ENCODE measurements at places on chromosomes 11 and 22.

DNA sequence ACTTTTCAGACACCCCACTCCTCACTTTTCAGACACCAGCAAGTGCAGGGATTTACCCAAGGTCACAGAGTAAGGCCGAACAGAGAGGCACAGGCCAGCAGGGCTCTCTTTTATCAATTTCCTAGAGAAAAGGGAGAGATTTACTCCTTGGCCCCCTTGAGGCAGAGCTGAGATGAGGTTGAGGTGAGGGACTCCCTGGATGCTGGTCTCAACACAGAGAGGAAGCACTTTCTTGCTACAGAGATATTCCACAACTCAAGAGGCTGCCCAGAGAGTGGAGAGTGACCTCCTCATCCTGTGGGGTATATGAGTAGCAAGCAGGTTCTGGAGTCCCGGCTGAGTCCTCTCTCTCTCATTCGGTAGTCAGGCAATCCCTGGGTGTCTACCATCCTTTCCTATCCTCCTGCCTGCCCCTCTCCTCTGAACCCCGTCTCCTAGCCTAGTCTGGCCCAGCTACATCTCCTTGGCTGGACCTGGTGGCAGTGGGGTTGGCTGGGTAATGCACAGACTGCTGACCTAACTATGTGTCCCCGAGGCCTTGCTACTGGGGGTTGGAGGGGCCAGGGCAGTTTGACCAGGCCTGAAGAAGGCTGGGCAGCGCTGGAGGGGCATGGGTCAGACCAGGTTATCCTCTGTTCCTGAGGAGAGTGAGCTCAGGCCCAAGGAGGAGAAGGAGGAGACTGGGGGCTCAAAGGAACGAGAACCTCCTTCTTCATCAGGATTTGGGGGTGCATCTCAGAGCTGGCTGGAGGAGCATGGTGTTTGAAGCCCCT lies 1.8 kb upstream of the ARHGEF17 start:
- no peak for DNase-seq

DNA sequence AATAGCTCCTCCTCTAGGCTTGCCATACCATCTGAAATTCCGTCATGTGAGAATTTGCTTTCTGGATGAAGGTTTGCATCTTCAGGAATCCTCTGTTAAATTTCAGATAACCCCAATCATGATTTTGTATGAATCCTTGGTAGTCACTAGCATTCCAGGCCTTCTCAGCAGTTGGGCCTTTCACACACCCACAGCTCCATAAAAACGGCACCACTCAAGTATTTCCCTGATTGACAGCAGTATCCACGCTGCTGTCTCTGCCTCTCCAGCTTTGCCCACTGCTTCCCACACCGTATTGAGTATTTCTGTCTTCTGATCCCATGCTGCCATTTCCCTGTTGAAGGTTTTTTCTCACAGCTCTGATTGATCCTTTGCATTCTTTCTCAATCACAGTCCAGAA lies 208.7 kb upstream of the NCAM1 start:
- DNase-seq = no peak

DNA sequence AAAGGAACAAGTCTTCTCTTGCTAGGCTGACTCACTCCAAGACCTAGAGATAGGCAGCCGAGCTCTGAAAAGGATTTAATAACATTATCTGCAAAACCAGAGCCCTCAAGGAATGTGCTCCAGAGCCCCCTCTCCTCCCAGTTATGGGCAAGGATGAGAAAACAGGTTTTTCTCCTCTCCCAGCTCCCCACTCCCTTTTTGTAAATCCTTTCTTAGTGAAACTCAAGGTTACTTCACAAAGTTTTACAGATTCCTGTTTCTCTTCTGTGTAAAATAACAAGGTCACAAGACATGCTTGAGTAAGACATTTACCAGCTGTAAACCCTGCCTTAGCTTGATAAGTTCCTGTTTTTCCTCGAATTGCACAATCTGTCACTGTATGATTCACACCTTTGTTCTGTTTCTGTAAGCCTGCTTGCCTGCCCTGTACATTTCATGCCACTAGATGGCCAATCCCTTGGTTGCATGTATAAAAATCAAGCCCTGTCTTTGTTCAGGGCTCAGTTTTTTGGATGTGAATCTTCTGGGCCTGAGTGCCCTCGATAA lies 489.4 kb downstream of the KCNA4 start:
- peak; percentile 73 for DNase-seq

DNA sequence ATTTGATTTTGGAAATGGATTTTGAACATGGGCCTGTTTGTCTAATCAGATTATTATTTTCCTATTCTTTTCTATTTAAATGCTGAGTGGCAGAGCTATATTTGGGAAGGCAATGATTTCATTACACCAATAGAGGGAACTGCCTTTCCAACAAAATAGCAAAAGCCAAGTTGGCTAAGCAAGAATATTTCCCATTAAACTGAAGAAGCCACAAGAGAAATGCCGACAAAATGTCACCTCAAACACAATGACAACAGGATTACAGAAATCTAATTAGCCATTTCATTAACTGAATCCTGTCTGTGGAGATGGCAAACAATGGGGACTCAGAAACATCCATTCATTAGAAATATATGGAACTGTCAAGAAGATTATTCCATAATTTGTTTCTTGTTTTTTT lies 1593.1 kb upstream of the RAG2 start:
- DNase-seq = no peak

- no peak for DNase-seq
These were observed 12.7 kb upstream of the PRSS23 start for GRCh38 chr11:86787656-86788055.
